ENCODE measurements at places on chromosomes 5 and 9.

GRCh38 chr5:66757219-66757833, 161.1 kb downstream of the MAST4 start:
- DNase-seq, result no peak

DNA sequence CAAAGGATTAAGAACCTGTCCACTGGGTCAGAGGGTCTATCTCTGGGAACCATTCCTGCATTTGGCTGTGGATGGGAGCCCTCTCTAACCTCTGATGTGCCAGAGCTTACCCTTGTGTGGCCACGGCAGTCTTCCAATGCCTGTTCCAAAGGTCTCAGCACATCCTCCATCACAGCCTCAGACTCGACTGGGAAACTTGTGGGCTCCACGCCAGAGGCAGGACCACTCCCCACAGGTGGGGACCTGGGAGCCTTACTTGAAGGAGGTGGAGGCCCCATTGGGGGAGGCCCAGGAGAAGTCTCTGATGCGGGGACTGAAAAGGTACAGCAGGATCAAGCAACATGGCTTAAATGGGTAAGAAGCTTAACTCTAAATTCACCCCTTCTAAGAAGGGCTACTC, 4.4 kb downstream of the EIF4EBP3 start:
- no peak for DNase-seq

DNA sequence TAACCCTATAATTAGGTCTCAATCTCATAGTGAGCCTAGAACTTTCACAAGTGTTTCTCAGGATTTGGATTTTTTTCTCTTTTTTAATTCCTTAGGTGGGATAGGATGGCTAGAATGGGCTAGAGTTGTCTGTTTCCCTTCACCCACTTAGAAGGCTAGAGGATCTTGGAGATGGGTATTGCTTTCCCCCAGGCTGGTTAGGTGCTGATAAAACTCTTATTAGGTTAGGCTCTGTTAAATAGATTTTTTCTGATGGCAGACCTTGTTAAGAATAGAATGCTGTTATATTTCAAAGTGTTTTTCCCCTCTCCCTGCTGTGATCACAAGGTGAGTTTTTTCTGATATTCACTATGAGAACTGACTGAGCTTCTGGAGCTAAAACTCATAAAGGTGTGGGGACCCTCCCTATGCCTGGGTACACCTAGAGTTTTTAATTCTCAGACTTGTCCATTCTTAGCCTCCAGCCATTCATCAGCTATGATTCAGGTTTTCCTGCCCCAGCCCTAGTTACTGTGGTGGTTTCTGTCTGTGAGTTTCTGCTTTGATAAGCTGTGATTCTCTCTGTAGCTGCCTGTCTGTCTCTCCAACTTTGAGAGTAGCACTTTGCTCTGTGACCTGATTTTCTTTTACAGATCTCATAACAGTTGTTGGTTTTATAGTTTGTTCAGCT, 132.4 kb downstream of the HACD4 start:
- DNase-seq, result no peak

DNA sequence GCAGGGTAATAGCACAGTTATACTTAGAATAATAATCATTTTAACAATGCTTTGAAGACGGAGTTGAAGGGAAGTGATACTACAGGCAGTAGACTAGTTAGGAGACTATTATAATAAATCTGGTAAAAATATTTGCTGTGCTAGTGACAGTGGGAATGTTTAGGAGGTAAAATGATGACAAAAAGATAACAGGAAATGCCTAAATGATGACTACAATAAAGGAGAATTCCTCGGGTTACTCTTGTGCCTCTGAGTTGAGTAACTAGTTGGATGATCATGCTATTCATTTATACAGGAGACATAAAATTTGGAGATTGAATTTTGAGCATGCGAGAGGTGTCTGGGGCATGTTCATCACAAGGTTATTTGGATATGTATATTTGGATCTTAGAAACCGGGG, 32.2 kb upstream of the PAM start:
- no peak for DNase-seq

GRCh38 chr5:154207204-154207603, 16.7 kb downstream of the GALNT10 start:
- no peak for DNase-seq

- DNase-seq, result no peak
Observed at GRCh38 chr5:58731641-58732040, 148.8 kb downstream of the RAB3C start.

DNA sequence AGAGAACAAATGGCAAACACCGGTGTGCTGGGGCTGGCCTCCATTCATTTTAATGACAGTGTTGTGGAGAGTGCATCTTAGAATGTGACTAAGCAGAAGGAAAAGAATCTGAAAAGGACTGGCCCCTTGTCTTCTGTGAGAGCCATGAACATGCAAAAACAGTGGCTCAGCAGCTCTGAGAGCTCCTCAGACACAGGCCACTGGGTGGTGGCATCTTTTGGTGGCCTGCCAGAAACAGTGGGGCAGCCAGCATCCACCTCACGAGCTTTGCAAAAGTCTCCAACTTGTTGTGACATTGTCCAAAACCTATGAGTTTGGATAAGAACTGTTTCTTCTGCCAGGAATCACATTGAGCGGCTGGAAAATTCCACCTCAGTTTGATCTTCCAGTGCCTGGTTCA, 233.4 kb downstream of the NR3C1 start:
- DNase-seq, result no peak

- DNase-seq, result no peak
Observed at GRCh38 chr9:16203729-16204573, 651.1 kb downstream of the CCDC171 start.

DNA sequence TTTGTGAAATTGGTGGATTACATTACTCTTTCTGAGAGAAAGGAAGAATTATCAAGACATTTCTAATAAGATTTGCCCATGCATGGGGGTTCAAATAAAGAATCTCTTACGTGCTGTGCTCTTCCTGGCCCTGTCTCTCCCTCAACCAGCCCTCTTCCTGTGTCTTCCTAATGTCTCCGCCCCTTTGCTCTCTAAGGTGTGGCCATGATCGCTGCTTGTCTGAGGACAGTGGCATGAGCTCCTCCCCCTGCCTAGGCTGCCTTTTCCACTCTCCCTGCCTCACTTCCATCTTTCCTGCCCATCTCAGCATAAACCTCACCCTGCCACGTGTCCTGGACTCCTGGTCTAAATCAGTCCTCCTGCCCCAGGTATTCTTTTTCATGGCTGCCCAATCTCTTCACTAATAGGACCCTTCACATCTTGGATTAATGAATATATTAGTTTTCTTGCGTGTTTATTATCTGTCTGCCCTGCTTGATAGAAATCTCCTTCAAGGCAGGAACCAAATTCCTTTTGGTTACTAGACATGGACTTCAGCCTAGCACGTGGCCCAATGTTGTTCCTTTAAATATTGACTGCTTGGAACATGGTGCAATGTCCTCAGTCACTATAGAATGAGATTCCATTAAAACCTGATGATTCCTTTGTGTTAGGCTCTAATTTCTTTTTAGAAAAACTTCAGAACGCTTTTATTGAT, 122.3 kb downstream of the MTRR start:
- no peak for DNase-seq

DNA sequence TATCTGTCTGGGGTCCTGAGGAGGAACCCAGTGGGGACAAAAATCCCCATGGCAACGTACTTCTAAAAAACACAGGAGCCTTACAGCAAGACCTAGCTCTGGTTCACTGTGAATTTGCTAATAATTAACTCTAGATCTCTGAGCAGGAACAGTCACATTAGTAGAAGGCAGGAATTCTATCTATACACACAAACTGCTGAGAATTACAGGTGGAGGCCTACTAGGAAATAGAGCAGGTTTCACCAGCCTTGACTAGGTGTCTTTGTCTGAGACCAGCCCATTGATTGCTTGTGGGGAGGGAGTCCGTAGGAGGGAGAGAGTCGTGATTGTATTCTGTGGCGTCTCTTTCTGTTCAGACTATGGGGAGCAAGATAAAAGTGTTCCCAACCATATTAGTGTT, 44.8 kb downstream of the PRLR start:
- DNase-seq, result no peak

- no peak for DNase-seq
Observed at GRCh38 chr5:14557203-14557770, 24.3 kb upstream of the OTULINL start.

GRCh38 chr5:15263942-15264341, 236.0 kb upstream of the FBXL7 start:
- DNase-seq, result no peak

DNA sequence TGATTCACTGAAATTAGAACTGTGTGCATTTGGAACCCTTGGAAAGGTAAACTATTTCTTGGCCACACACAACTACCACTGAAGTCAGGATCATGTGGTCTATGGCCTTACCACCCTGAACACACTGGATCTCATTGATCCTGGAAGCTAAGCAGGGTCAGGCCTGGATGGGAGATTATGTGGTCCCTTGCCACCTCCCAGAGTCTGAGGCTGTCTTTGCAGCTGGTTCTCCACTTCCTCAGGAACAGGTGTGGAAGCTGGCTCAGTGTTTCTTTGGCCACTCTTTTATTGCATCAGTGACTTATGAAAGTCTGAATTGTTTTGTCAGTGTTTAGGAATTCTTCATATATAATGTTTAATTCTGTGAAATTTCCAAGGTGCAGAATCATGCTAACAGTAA, 89.2 kb downstream of the TEK start:
- DNase-seq, result no peak

- DNase-seq, result no peak
Observed at GRCh38 chr9:96045811-96046210, 170.3 kb downstream of the ERCC6L2 start.

DNA sequence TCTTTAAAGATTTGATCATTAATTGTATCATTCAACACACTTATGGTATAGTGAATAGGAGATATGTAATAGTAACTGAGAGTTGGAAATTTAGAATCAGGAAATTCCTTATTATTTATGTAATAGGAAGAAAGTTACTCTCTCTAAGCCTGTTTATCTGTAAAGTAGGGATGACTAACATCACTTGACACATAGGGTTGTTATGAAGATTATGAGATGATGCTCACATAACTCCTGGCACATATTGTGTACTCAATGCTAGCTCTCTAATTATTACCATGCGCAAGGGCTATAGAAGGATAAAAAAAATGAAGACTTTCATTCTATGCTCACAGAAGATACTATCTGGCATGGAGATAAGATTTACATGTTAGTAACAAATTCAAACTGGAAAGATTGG, 149.9 kb downstream of the ISOC1 start:
- DNase-seq, result no peak

GRCh38 chr5:66742083-66742895, 146.1 kb downstream of the MAST4 start:
- no peak for DNase-seq

GRCh38 chr9:133945977-133946753, 46.0 kb downstream of the VAV2 start:
- no peak for DNase-seq

DNA sequence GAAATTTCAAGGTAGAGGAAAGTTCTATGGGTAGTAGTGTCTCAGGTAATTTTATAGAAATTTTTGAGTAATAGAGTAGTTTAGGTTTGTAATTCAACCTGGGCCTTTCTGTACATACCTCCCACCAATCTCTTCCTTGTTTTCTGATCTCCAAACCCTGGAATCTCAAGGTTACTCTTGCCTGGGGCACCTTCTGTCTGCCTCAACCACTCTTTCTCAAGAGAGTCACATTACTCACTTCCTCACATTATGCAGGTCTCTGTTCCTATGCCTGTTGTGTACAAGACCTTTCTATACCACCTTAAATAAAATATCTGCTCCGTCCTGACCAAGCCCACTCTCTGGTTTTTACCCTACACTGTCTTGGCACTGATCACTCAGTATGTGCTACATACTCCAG, 412.6 kb upstream of the CTNND2 start:
- DNase-seq, result no peak

GRCh38 chr5:37626266-37626665, 213.6 kb downstream of the GDNF start:
- no peak for DNase-seq

- no peak for DNase-seq
Observed at GRCh38 chr5:76672242-76672641, 43.7 kb upstream of the F2R start.

GRCh38 chr5:6404129-6404528, 25.8 kb upstream of the MED10 start:
- DNase-seq, result no peak

DNA sequence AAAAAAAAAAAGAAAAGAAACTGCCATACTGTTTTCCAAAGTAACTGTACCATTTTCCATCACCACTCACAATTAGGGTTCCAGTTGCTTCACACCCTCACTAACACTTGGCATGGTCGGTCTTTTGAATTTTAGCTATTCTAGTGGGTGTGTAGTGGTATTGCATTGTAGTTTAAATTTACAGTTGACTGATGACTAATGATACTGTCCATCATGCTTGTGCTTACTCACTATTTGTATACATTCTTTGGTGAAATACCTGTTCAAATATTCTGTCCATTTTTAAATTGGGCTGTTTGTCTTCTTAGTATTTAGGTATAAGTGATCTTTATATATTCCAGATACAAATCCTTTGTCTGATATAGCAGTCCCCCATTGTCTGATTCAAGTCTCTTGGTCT, 36.2 kb upstream of the ZNF169 start:
- no peak for DNase-seq

DNA sequence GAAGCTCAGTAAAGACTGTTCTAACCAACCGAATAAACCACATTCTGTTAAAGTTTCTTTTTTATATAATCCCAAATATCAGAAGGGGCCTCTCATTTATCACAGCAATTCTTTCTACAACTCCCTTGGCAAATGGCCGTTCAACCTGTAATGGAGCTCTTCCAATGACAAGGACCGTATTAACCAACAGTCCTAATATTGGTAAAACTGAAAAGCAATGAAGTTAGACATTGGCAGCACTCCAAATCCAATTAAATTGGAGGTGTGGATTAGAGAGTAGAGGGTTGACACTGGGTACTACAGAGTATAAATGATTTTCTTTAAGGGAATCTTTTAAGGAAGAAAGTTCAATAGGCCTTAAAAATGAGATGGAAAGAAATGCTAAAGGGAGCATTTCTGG, 842 bp downstream of the TMED7 start:
- DNase-seq, result no peak

GRCh38 chr9:132457504-132458236, 47.7 kb downstream of the CFAP77 start:
- DNase-seq, result no peak

GRCh38 chr9:37333288-37333687, 89.2 kb upstream of the GRHPR start:
- DNase-seq, result no peak

DNA sequence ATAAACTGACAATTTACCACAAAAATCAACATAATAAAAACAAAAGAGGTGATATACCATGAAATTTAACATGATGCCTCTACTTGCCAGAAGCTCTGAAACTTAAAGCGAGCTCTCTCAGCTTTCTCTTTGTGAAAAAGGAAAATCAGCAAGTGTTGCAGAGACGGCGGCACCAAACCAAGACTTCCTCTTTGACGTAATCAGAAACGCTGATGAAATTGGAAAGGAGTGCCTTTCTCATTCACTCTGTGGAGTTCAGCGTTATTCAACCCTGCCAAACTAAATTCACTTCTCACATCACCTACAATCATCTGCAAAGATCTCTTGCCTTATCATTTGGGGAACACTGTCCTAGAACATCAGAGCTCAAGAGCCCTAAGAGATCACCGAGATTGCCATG, 32.2 kb downstream of the ANXA6 start:
- DNase-seq, result no peak
